Right hindlimb (tissue), 1 donor: ENCODE measurements at places on chromosomes 2 and 18.

- DNase-seq = no peak
Observed at GRCh38 chr18:2597639-2598038, 26.3 kb downstream of the NDC80 start.

DNA sequence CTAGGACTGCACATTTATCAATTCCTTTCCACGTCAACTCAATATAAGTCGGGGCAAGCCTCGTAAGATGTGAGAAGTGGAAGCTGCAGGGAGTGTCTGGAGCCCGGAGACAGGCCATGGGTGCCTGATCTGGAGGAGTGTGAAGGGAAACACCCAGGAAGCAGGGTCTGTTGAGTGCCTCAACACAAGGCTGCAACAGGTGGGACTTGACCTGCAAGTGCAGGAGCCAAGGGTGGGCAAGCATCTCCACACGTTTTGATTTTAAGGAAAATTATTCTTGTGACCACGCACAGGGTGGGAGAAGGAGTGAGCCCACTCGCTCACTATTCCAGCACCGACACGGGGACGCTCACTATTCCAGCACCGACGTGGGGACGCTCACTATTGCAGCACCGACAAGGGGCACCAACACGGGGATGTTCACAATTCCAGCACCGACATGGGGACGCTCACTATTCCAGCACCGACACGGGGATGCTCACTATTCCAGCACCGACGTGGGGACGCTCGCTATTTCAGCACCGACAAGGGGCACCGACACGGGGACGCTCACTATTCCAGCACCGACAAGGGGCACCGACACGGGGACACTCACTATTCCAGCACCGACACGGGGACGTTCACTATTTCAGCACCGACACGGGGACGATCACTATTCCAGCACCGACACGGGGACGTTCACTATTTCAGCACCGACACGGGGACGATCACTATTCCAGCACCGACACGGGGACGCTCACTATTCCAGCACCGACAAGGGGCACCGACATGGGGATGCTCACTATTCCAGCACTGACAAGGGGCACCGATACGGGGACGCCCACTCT lies 197.3 kb downstream of the EIPR1 start:
- DNase-seq = no peak

DNA sequence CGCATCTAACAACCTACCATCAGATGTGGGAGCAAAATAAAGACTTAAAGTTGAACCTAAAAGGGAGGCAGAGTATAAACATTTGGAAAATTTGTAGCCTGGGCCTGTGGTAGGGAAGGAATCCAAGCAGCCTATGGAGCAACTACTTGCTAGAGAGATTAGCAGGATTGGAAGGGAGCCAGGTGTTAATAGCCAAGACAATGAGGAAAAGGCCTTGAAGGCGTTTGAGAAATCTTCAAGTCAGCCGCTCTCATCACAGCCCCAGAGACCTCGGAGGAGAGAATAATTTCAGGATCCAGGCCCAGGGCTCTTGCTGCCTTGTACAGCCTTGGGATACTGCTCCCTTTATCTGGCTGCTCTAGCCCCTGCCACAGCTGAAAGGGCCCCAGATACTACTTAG lies 219.7 kb downstream of the THSD7B start:
- no peak for DNase-seq

DNA sequence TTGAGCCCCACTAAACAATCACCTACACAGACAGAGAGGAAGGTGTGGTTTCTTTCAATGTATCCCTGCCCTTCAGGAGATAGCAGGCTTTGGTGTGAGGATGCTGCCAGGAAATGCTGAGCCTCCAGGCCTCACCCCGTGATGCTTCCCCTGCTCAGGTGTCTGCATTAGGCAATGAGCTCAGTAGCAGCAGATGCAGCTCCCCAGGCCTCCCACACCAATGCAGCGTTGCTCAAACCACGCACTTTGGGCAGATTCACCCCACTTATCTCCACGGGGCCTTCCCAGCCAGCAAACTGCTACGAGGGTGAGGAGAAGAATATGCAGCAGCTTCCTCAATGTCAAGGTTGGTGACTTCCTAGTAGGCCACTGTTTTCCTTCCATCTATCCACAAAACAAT lies 229.3 kb upstream of the PXDN start:
- DNase-seq = no peak

- DNase-seq = peak; percentile 14
Observed at GRCh38 chr2:240999873-241000541, 1.6 kb downstream of the SNED1 start.
